ENCODE measurements at places on chromosomes 7 and 10. TPM values are rescaled to one million over a fixed set of nuclear protein-coding genes. Genes with fewer than 3 reads are reported as not detected.

- no peak for DNase-seq
Observed at GRCh38 chr10:43079856-43080255, 3.0 kb downstream of the RET start.

DNA sequence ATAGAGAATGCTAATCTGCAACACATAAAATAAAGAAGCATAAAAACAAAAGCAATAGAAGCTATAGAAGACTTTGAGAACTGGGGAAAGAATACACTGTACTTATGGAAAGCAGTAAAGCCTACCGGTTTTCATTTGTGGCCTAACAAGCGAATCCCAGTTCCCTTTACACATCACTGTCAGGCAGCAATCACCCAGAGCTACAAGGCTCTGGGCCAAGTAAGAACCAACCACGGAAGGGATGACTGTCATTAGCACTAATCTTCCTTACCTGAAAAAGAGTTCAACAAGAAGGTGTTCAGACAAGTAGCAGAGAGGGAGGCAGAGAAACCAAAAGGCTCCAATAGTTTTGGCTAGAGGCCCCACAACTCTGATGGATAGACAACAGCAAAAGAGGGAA, 15.0 kb downstream of the CCDC6 start:
- DNase-seq = no peak

- DNase-seq = peak; percentile 88
Observed at GRCh38 chr7:47578579-47579270, 3.2 kb downstream of the TNS3 start.

GRCh38 chr10:79347894-79348639, 798 bp downstream of the PPIF start:
- DNase-seq = peak; percentile 82

- no peak for DNase-seq
Observed at GRCh38 chr10:61341008-61341407, 112.2 kb downstream of the TMEM26 start.

GRCh38 chr7:21338728-21339164, 89.1 kb upstream of the SP4 start:
- no peak for DNase-seq

GRCh38 chr7:144820552-144820951, 15.3 kb downstream of the TPK1 start:
- no peak for DNase-seq

DNA sequence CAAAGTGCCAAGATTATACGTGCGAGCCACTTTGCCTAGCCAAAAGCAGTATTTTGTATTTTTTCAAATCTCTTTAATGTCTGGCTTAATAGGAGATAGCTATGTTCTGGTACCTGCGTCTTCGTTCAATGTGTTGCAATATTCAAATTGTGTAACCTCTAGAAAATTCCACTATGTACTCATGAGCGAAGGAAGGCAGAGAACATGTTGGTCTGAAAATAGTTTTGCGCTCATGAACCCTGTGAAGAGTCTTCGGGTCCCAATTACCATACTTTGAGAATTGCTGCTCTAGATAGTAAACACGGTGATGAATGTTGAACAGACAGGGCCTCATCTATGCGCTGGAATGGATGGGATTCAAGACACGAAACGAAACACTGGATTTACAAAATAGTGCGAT, 2.7 kb upstream of the SUV39H2 start:
- no peak for DNase-seq

DNA sequence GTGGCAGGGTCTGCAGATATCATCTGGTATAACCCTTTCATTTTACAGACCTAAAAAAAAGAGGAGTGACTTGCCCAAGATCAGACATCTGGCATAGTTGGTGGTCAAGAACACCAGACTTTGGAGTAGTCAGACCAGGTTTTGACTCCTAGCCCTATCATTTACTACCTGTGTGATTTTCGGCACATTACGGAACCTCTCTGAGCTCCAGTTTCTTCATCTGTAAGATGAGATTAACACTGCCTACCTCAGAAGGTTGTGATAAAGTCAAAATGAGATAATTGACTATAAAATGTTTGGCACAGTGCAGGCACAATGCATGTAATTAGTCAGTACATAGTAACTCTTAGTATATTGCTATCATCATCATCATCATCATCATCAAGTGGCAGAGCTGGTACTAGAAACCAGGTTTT, 1.2 kb downstream of the STRIP2 start:
- no peak for DNase-seq

- DNase-seq = no peak
Observed at GRCh38 chr10:10911035-10911434, 106.6 kb upstream of the CELF2 start.

- DNase-seq = peak; percentile 77
Observed at GRCh38 chr10:44752451-44753441, 158.4 kb upstream of the TMEM72 start.

GRCh38 chr7:105187302-105188169, 173.5 kb downstream of the KMT2E start:
- no peak for DNase-seq

- no peak for DNase-seq
Observed at GRCh38 chr7:30567081-30567480, 27.6 kb upstream of the GARS1 start.

DNA sequence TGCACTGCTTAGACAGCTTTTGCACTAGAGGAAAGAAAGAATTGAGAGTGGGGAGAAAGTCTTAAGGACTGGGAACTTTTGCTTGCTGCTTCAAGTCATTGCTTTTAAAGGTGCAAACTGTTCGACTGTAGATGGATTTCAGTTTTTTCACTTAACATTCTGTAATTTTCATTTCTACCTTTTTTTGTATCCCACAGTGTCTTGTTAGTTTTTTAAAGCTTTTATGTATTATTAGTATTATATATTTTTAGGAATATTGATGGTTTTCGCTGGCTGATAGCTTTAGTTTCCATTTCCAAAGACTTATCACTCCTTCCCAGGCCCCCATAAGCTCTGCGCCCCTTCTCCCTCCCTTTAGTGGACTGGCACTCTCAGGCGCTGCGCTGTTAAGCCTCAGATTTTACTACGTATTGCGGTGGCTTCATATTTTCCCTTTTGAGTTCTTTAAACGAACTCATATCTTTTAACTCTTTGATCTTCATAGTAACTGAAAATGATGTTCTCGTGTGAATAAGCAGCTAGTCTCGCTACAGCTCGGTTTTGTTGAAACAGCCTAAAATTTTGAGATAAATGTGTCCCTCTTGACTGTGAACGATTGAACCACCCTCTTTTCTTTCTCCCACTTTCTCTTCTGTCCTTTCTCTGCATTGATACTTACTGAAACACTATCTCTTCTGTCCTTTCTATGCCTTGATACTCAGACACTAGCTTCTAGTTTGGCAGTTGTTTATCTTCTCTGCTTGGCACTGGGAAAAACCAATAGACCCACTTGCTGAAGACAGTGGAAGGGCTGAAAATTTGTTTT, 2.5 kb upstream of the ETV1 start:
- DNase-seq = peak; percentile 57

- peak; percentile 61 for DNase-seq
Observed at GRCh38 chr10:293636-294035, 158.4 kb downstream of the ZMYND11 start.

DNA sequence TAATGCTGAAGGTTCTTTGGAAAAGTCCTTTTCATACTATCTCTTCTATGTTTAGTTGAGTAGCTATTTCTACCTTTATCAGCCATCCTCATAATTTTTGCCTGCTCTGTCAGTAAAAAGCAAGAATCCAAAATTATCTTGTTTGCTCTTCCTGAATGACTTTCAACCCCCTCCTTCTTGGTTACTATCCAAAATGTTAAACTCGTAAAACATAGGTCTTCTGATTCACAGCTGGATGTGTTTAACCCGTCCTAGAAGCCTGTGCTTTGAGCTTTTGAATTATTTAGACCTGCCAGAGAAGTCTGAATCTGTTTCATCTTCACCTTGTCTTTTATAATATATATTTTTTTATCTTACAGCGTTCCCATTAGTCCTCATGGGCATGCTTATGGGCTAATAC, 136.4 kb upstream of the MDFIC start:
- peak; percentile 9 for DNase-seq

DNA sequence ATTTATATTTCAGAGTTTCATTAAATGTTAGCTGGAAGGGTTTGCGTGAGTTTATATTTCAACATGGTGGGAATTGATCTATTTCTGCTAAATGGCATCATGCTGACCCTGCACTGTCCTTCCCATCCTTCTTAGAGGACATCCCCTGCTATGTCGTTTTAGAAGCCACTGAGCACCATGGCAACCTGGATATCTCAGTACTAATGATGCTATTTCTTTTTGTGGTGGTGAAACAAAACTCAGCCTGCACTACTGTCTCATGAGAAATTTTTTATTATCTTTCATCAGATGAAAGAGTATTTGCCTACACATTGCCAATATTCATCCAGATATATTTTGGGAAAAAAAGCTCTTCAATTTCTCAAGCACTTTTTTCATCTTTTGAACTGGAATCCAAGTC, 12.1 kb downstream of the EPDR1 start:
- no peak for DNase-seq

DNA sequence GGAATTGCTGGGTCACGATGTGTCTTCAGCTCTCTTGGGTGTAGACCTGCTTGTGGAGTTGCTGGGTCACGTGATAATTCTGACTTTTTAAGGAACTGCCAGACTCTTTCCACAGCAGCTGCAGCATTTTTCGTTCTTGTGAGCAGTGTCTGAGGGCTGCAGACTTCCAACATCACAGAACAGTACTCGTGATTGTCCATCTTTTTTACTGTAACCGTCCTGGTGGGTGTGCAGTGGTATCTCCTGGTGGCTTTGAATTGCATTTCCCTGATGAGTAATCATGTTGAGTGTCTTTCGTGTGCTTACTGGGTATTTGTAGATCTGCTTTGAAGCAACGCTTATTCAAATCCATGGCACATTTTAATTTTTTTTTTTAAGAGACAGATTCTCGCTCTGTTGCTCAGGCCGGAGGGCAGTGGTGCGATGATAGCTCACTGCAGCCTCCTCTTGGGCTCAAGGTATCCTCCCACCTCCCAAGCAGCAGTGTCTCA, 22.7 kb downstream of the INPP5A start:
- peak; percentile 24 for DNase-seq

GRCh38 chr10:113449006-113449695, 103.7 kb upstream of the HABP2 start:
- DNase-seq = no peak

Gene ZNF488
- total RNA-seq = not detected

Gene GJD4
- not detected for total RNA-seq

Gene ASB10
- not detected for total RNA-seq

Gene C7orf57
- under 0.01 TPM for total RNA-seq

Gene VSIR
- 57.4 TPM for total RNA-seq

Gene SLK
- total RNA-seq = 48.8 TPM

Gene SPOCK2
- under 0.01 TPM for total RNA-seq

Gene SSC4D
- total RNA-seq = 0.64 TPM

Gene SLC26A3
- not detected for total RNA-seq

Gene RAMP3
- total RNA-seq = not detected

Gene PBLD
- total RNA-seq = 7.1 TPM

Gene AHR
- 35.4 TPM for total RNA-seq

Gene CD36
- total RNA-seq = 4.3 TPM
